Naive thymus-derived CD8-positive, alpha-beta T cell (primary cell): ENCODE measurements at places on chromosomes 7 and 10.

DNA sequence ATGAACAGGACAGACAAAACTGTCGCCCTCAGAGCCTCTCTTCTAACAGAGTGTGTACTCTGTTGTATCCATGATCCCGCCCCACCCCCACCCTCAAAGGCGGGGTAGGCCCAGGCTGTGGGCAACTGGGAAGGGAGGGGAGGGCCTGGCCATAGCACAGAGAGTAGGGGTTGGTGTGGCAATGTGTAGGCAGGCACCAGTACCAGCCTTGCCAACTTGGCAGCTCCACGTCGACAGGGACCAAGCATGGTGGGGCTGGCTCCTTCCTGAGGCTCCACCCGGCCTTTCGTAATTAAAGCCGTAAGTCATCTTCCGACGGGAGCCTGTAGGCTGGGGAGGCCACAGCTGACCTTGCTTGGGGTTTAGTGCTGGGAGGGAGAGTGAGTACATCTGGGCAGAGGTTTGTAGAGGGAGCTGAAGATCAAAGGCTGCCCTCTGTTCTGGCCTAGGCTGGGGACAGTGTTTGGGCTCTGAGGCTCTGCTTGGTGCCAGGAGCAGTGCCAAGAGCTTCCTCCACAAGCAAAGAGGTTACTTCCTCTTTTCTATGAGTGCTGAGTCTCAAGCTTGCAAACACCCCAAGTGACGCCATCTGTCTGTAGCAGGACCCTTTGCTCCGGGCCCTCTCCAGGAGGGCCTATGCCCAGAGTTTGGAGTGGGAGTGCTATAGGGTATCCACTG lies 121.6 kb downstream of the C10orf105 start:
- DNase-seq: no peak

DNA sequence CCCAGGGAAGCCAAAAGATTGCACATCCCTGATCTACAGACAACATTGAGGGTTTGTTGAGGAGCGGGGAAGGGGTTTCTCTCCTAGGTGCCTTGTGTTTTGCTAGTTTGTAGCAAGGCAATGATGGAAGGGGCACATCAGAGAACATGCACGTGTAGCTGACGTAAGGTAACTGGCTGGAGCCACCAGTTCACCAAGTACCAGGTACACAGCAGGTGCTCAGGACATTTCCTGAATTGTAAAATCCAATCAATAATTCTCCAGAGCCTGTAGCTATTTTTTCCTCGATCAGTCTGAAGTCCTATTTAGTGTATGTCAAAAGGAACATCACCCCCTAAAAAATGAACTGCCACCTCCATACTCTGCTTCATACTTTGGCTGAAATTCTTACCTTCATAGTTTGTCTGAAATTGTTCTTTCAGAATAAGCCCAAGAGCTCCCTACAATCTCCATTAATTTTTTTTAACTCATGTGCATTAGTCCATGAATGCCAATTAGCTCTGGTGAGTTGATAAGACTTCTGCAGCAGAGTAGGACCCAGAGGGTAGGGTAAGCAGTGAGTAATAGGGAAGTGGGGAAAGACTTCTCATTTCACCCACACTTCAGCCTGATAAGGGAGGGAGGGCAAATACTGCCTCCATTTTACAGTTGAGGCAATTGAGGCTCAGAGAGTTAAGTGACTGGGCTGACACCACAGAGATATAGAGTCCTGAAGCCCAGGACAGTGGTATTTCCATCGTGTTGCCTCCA lies 36.0 kb upstream of the SLC26A3 start:
- DNase-seq: no peak

- DNase-seq: no peak
Observed at GRCh38 chr7:28889290-28889689, 68.8 kb downstream of the TRIL start.

- DNase-seq: no peak
Observed at GRCh38 chr7:49643321-49643720, 130.1 kb upstream of the VWC2 start.

DNA sequence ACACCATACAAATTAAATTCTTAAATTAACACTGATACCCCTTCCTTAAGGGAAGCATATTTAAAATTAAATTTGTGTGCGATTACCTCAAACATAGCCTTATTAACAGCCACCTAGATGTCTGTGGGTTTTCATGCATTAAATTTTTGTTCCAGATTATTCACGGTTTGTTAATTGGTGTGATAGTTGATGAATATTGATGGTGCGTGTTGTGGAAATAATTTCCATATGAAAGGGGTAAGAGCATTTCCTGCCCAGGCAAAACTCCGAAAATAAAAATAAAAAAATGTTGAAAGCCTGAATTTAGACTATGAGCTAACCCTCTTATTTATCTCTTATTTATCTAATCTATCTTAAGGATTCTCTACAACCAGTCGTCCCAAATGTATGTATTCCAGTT lies 679.3 kb upstream of the CELF2 start:
- DNase-seq: no peak
